ENCODE measurements at places on chromosomes 4 and X.

DNA sequence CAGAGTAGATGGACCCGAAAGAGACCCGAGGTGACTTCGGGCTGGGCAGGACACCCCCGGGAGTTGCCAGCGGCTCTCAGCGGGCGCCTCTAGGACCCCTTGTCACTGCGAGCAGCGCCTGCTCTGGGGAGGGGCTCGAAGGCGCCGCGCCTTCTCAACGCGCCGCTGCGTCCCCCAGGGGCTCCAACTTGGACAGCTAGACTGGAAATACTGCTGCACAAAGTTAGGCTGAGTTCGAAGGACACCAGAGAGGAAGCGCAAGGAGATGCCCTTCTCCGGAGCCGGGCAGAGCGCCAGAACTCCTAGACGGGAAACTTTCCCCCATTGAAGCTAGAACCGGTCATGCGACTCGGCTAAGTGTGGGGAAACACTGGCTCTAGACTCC is 493 bp upstream of the KCNIP4 start:
- DNase-seq: no peak

DNA sequence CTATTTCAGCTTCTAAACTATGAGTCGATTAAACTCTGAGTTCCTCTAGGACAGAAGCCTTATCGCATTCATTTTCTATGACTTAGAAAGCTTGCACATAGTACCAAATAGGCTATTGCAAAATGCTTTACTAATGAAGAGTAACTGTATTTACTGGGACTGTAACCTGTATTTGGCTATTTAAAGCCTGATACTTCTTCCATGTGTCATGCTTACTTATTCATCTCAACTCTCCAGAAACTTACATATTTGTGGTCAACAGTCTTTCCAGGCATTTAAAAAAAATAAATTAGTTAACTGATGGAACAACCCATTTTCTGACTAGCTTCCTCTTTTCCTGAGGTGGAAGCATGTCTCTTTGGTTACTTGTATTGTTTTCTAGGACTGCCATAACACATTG is 467.9 kb downstream of the PCDH11X start:
- DNase-seq: no peak

DNA sequence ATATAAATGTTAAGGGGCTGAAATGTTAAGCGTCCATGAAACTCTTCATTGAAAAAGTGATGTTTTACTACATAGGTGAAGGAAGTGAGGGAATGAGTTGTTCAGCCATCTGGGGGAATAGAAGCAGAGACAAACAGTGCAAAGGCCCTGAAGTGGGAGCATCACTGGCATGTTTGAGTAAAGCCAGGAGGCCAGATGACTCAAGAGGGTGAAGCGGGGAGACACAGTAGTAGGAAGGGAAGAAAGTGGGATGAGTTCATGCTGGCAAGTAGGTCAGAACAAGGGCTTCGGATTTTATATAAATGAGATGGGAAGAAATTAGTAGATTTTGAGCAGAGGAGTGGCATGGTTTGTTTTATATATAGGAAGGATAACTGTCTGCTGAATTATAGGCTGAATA is 112.5 kb upstream of the MAP9 start:
- DNase-seq: no peak

DNA sequence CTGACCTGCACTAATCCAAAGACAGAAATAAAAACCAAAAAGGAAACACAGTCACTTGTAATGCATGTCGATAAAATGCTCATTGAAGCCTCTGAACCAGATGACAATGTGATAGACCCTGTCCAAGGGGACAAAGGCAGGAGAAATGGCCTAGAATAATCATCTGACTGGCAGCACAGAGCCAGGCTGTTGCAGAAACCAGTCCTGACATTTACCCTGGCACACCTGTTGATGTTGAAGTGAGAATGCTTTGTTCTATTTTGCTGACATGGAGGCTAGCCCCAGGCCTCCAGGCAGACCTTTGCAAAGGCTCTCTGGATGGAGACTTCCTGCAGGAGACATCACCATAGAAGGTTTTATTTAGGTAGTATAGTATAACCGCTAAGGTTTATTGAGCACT is 41.0 kb downstream of the TFDP3 start:
- no peak for DNase-seq

GRCh38 chrX:13511241-13511943 is 58.0 kb upstream of the EGFL6 start:
- no peak for DNase-seq

DNA sequence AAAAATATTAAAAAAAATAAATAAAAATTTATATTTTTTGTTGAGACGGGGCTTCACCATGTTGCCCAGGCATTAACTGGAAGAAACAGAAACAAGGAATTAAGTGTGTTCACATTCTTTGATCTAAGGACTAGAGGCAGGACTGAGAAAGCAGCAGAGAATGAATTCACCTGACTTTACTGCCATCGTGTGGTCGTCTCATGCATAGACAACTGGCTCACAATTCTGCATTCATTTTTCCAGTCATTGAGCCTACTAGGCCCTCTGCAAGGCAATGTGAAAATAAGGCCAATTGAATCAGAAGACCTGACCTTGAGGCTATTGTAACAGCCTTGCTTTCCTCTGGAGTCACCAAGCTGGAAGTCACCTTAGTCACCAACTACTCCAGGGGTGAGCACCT is 37.4 kb downstream of the LHFPL1 start:
- peak; percentile 28 for DNase-seq

- no peak for DNase-seq
Measured at GRCh38 chr4:148017801-148018200, 285.9 kb downstream of the ARHGAP10 start.

DNA sequence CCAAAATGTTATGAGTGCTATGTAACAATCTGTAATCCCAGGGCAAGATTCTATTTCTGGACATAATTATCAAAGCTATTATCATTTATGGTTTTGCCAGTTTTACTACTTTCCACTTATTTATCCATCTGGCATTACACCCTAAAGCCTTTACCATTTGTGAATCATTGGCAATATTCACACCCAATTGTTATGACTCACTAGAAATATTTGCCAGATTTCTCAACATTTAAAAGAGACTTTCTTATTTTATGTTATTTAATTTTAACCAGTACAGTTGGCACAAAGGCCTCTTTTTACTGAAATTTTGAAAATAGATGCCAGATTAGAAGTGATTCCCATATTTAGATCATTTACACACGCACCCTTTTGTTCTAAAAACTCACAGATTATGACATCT is 242.7 kb upstream of the WDFY3 start:
- no peak for DNase-seq

GRCh38 chr4:4519297-4519894 is 22.5 kb downstream of the STX18 start:
- no peak for DNase-seq

DNA sequence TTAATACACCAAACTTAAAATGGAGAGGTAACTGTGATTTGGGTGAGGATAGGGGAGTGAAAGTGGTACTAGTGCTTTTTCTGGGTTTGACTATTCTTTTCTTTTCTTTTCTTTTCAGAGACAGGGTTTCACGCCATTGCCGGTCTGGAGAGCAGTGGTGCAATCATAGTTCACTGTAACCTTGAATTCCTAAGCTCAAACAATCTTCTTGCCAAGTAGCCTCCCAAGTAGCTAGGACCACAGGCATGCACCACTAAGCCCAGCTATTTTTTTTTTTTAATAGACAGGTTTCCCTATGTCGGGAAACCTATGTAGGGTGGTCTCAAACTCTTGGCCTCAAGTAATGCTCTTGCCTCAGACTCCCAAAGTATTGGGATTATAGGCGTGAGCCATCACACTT is 3.0 kb upstream of the ARMCX4 start:
- no peak for DNase-seq

DNA sequence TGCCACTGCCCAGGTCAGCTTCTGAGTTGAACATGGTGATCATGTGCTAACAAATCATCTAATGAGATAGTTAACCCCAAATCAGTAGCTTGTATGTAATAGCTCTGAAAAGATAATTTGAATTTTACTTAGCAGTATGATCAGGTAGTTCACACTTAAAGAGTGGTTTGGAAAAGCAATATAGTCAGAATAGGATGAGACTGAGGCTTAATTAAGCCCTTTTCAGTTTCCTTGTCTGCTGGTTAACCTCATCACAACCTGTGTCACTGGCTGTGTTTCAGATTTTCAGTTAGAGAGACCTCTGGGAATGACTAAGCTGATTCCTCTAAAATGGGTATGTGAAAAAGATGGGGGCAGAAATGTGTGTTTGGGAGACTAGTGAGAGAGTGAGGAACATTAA is 38.1 kb downstream of the GPR174 start:
- no peak for DNase-seq

GRCh38 chr4:187090401-187090800 is 366.7 kb upstream of the FAT1 start:
- DNase-seq: no peak

DNA sequence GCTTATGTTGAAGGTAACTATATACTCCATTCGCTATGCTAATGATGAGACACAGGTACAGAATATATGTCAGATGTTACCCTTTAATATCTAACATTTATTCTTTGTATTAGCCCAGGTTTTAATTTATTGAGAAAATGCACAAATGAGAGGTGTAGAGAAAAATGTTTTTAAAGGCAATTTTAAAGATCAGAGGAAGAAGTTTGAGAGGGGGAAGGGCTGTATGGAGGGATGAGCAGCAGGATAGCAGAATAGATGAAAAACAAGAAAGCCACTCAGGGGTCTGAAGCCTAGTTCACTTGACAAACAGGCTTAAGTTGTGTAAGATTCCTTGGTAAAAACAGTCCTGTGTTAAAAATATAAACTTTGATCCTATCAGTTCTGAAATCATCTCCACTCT is 3.7 kb downstream of the MAB21L2 start:
- DNase-seq: no peak

GRCh38 chr4:118969359-118969758 is 80.7 kb downstream of the SYNPO2 start:
- DNase-seq: no peak

- DNase-seq: no peak
Measured at GRCh38 chr4:150983851-150984250, 31.2 kb downstream of the LRBA start.

DNA sequence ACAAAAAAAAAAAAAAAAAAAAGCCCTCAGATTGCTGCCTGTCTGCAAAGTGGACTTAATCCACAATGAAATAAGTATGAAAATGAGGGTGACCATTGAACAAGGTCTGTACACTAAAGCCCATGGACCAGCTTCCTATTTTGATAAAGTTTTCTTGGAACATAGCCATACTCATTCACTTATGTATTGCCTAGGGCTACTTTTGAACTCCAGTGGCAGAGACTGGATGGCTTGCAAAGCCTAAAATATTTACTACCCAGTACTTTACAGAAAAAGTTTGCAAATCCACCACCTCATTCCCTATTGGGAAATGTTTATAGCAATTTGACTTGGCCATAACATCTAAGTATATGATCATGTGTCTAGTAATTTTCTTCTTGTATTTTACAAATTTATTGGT is 481.7 kb downstream of the NAF1 start:
- no peak for DNase-seq

DNA sequence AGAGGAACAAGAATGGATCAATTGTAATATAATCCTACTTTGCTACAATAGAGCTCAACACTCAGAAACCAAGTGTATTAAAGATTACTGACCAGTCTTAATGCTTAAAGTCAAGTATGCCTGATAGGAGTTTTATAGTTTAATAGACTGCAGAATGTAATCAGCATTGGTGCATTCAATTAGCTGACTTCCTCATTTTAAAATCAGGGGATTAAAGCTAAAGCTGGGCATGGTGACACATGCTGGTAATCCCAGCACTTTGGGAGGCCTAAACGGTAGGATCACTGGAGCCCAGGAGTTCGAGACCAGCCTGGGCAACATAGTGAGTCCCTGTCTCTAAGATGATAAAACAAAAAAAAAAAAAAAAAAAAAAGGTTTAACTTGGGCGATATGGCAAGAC is 10.8 kb downstream of the HNRNPDL start:
- no peak for DNase-seq

DNA sequence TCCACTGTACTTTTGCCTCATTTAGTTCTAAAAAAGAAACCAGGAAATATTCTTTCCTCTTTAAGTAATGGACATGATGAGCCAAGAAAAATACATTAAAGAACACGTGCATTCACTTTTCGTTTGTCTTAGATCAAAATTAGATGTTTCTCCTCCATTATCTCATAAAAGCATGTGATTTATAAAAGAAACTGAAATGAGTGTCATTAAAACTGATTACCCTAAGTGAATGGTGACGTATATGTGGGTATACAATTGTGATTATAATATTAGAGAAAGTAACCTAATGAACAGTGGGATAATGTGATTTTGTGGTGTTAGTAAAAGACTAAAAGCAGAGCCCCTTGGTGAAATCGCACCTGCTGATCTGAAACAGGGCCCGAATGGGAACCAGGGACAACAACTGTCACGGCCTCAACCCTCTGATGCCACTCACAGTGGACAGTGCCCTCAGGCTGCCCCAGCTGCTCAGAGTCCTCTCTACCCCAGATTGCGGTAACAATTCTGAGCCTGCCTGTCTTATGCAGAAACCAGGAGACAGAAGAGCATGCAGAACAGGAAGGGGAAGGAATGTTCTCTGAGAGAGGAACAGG is 25.7 kb upstream of the HS6ST2 start:
- DNase-seq: no peak

GRCh38 chrX:24574743-24575142 is 72.4 kb downstream of the PCYT1B start:
- no peak for DNase-seq

GRCh38 chr4:55249476-55249875 is 96.6 kb upstream of the SRD5A3 start:
- no peak for DNase-seq

GRCh38 chr4:175246941-175247340 is 328.8 kb downstream of the ADAM29 start:
- DNase-seq: no peak

- DNase-seq: no peak
Measured at GRCh38 chrX:9586992-9587392, 122.1 kb downstream of the TBL1X start.

DNA sequence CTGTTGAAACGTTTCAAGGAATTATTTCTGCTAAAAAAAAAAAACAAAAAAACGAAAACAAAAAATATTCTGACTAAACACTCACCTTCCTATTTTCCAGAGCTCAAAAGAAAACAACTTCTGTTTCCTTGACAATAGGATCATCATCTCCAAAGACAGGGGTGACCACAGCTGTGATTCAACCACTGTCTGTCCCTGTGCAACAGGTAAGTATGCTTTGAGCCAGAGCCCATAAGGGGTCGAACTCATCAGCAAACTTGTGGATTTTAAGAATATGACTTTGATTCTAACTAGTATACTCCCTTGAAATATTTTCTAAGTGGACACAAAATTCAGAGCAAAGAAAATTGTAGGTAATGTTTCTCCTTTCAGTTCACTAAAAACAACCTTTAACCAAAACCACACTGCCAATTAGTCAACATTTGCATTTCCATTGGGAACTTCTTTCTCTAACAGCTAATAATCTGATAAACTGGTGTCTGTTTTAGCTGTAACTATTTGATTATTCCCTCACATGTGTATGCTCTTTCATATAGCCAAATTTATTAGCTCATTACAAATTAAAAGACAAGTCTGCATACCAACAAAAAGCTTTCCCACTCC is 186.1 kb downstream of the PALLD start:
- no peak for DNase-seq

- no peak for DNase-seq
Measured at GRCh38 chr4:129822701-129823100, 726.7 kb downstream of the C4orf33 start.

- DNase-seq: no peak
Measured at GRCh38 chr4:1540601-1541375, 134.5 kb upstream of the NKX1-1 start.

- DNase-seq: no peak
Measured at GRCh38 chr4:21716531-21716930, 232.0 kb downstream of the KCNIP4 start.

GRCh38 chr4:40954088-40954668 is 204.4 kb downstream of the NSUN7 start:
- DNase-seq: no peak

- DNase-seq: no peak
Measured at GRCh38 chrX:107450823-107451509, 1.5 kb downstream of the FRMPD3 start.
